ENCODE measurements at places on chromosomes 12 and 14.

GRCh38 chr12:121794534-121795033, 1.1 kb upstream of the RHOF start:
- DNase-seq = no peak

GRCh38 chr12:59615392-59616165, 19.8 kb downstream of the SLC16A7 start:
- no peak for DNase-seq

GRCh38 chr14:65024957-65025356, 38.3 kb downstream of the FNTB start:
- no peak for DNase-seq

GRCh38 chr14:75147423-75148071, 20.7 kb upstream of the NEK9 start:
- DNase-seq = no peak

DNA sequence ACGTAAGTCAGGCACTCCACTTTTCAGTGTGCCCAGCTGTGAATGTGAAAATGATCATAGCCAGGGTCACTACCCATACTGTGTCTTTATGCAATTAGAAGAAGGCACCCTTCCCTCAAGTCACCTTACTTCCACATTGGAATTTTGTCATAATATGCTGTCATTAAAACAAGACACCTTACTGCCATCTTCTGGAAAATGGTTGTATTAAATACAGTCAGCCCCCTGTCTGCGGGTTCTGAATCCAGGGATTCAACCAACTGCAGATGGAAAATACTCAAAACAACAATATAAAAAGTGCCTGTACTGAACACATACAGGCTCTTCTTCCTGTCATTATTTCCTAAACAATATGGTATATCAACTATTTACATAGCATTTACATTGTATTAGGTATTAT, 70.2 kb upstream of the TBX5 start:
- DNase-seq = no peak

DNA sequence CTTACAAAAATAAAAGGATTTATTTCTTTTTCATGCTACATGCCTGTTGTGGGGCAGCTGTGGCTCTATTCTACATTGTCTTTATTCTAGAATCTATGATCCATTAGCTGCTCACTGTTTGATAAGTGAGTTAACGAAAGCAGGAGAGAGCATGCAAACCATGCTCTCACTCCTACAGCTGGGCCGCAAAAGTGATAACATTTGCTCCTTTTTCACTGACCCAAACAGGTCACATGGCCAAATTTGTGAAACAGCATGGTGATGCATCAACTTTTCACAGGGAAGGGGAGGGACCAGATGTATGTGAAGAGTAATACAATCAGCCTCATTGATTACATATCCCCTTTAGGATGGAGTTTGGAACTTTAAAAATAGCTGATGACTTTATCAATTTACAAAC, 456.9 kb upstream of the SYT1 start:
- DNase-seq = no peak

GRCh38 chr12:54719691-54720090, 71.5 kb upstream of the DCD start:
- no peak for DNase-seq

DNA sequence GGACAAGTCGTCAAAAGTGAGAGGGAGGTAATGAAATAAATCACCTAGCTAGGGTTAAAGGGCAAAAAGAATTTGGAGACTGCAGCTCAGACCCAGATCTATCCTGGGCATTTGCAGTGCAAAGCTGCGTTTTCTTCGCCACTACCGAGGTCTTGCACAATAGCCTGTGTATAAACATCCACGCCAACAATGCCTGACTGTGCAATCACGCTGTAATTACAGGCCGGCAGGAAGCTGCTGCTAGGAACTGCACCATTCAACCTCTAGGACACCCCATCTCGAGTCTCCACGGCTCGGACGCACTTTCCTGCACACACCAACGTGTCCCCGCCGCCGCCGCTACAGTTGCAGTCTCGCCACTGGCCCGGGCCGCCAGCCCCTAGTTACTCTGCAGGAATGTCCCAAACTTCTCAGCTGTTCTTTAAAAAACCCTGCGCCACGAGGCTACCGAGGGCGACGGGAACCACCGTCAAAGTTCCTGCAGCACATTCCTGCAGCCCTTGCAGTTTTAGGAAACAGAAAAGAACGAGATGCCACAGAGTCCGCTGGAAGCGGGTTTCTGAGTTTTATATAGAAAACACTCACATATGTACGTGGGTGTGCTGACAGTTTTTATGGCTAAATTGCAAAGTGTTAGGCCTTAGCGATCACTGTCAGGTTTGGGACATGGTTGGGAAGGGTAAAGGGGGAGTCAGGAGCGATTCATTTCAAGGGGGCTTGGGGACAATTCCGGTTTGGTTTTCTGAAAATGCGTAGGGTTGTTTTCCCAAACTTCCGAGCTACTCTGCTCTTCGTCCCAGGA, 65.6 kb upstream of the PTGR2 start:
- peak; percentile 79 for DNase-seq

- no peak for DNase-seq
Measured at GRCh38 chr14:75747899-75748298, 86.9 kb downstream of the TTLL5 start.

- DNase-seq = no peak
Measured at GRCh38 chr12:32264961-32265360, 134.4 kb upstream of the FGD4 start.

DNA sequence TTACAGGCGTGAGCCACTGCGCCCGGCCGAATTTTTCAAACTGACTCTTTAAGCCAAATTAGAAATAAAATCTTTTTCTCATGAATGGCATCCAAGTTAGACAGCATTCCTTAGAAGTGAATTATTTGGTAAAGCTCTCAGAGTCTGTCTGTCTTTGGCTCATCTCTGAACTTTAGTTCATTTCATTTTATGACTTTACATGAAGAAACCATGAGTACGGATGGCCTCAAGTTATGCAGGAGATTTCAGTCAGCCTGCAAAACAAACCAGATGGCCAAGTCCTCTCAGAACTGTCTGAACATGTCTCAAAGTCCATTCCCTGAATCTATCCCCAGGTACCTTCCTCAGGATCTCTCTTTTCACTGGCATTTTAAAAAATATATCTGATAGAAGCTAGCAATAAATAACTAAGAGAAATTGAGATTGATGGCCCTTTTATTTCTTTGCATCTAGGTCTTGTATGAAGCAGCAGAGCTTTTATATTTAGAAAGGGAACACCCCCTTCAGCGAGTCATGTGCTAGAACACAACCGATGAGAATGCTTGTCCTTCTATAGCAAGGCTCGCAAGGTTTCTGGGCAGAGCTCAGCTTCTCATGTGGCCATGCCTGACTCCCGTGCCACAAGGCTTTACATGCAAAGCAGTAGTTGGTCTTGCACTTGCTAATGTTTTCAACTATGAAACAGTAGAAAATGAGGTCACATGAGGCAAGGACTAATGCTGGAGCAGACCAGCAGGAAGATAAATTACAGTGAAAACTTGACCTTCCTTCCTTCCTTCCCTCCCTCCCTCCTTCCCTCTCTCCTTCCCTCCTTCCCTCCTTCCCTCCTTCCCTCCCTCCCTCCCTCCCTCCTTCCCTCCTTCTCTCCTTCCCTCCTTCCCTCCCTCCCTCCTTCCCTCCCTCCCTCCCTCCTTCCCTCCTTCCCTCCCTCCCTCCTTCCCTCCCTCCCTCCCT, 125.0 kb downstream of the AKAP6 start:
- DNase-seq = no peak

DNA sequence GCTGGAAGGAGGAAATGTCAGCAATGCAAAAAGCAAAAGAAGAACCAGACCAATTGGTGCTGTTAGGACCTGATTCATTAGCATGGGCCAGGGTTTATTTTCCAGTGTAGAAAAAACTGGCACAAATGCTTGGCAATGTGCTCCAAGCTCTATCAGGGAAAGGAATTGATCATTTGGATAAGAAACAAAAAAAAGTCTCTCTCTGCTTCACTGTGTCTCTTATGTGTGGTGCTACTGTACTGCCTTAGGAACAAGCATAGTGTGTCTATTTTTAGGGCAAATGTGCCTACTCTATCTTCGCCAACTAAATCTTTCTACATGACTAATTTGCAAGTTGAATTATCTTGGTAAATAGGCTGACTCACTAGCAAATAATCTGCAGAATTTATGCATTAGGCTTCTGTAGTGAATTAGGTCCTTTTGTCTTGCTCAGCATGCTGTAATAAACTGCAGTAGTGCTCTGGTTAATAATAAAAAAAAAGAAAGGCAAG, 236.7 kb downstream of the MDGA2 start:
- DNase-seq = no peak

- no peak for DNase-seq
Measured at GRCh38 chr14:75049731-75050201, 1.5 kb downstream of the MLH3 start.

- no peak for DNase-seq
Measured at GRCh38 chr12:52337054-52337453, 15.9 kb upstream of the KRT83 start.

GRCh38 chr14:74595006-74595735, 16.9 kb downstream of the LTBP2 start:
- DNase-seq = no peak

- no peak for DNase-seq
Measured at GRCh38 chr12:57797933-57798332, 15.3 kb downstream of the TSFM start.

GRCh38 chr12:131871677-131872076, 22.7 kb upstream of the ULK1 start:
- no peak for DNase-seq

DNA sequence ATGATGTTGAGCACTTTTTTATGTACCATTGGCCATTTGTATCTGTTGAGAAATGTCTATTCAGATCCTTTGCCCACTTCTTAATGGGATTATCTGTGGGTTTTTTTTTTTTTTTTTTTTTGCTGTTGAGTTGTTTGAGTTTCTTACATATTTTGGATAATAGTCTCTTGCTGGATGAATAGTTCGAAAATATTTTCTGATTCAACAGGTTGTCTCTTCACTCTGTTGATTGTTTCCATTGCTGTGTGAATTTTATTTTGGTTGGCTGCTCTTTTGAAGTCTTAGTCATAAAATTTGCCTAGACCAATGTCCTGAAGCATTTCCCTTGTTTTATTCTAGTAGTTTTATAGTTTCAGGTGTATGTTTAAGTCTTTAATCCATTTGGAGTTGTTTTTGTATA, 64.5 kb downstream of the CAND1 start:
- DNase-seq = no peak

- no peak for DNase-seq
Measured at GRCh38 chr14:103859416-103860202, 12.2 kb upstream of the PPP1R13B start.

DNA sequence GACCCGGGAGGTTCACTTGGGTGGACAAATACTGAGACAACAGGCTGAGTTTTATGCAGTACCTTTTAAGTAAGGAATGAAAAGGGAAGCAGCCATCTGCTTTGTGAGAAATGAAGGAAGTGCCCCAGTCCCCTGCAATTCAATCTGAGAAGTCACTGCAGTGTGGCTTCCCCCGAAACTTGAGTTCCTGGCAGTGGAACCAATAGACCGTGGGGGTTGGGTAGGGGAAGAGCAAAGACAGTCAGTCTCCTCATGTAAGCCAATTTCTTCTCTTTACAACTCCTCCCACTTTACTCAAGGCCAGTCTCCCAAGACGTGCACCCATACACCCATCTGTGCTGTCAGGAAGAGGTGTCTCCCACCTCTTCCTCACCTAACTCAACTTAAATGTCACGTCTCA, 206.5 kb downstream of the BCAT1 start:
- no peak for DNase-seq

DNA sequence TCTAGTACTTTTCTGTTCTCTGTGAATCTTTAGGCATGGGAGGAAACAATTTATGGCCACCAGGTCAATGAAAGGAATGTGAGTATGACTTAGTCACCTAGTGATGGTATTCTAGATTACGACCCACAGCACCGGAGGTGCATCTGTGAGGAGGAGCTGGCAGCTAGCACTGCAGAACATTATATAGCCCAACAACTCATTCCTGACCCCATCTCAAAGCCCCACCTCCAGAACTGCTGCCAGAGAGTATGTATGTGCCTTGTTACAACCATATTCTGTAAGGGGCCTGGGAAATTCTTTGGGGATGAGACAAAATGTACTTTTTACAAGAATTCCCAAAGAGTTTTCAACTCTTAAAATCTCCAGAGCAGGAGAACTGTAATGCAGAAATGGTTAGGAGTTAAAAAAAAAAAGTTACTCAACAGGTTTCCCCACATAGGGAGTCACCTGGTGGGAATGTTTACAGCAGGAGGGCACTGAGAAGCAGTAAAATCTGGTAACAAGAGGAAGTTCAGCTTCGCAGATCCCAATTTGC, 34.9 kb upstream of the CERS5 start:
- DNase-seq = peak; percentile 16

- no peak for DNase-seq
Measured at GRCh38 chr12:109532721-109533486, 40.4 kb downstream of the MMAB start.

- DNase-seq = no peak
Measured at GRCh38 chr14:61663312-61663979, 31.9 kb upstream of the HIF1A start.

GRCh38 chr14:68815298-68816182, 22.7 kb upstream of the ZFP36L1 start:
- no peak for DNase-seq

DNA sequence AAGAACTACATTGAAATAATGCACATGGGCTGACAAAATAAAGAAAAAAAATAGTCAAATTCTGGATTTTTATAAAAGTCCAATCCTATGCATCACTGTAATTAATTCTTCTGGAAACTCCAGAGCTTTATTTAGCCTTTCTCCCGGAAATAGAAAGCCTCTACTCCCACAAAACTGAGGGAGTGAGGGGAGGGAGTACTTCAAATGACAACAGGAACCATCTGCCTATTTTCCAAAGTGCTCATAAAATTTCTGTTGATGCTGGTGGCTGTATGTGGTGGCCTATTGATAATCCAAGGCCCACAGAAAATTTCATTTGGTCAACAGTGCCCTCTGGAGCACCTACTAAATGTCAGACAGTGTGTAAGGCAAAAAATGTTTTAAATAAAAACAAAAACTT, 64.6 kb downstream of the KIF21A start:
- no peak for DNase-seq

DNA sequence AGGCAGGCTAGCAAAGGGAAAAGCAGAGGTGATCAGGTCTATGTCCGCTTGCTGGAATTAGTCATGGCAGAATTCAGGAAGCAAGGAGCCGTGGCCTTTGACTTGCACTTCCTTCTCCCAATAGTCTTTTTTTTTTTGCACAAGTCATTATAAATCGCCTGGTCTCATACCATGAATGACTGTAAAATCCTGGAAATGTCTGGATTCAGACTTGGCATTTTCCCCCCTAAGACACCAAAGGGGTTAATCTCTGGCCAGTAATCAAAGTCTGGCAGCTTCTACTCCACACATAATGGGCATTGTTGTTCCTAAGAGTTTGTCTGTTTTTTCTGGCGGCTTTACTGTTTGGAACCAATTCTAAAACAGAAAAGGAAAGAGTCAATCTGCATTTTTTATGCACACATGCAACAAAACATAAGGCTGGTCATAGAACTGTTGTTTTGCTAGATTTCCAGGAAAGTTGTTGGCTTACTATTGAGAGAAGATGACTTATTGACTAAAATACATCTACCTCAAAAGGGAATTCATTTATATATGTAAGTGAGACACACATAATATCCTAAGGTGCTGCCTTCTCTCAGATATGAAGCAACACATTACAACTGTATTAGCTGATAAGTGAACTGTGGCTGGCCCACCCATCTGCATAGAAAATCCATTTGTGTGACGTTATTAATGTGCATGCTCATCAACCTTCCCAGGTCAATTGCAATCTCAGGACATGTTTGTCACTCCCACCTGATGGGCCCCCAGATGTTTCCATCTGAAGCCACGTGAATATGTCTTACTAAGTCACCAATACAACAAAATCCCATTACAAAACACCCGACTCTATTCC, 157.3 kb downstream of the BTG1 start:
- no peak for DNase-seq

GRCh38 chr12:119016715-119017114, 35.4 kb downstream of the SRRM4 start:
- no peak for DNase-seq
